ENCODE measurements at places on chromosomes 4 and X.
A peak's percentile ranks its signal among the peaks of the same experiment; 100 is the strongest.

GRCh38 chr4:122832732-122833131 lies 6.1 kb downstream of the FGF2 start:
- DNase-seq: no peak

DNA sequence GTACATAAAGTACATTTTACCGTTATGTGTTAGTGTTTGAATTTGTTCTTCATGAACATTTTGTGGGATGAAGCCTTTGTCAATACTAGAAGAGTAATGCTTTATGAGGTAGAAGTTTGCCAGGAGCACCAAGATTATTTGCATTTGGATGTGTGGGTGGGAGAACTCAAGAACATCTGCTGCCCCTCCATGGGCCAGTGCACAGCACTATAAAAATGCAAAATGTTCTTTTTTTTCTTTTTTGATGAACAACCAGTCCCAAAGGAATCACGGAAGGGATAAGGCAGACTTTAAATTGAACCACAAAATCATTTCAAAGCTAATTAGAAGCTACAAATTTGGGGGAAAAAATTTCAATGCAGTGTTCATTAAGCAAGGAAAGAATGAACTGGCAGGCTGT lies 300.3 kb upstream of the NWD2 start:
- no peak for DNase-seq

GRCh38 chr4:173937631-173938270 lies 345.7 kb downstream of the FBXO8 start:
- DNase-seq: no peak

GRCh38 chrX:124931958-124932357 lies 387.7 kb upstream of the TEX13C start:
- DNase-seq: no peak

DNA sequence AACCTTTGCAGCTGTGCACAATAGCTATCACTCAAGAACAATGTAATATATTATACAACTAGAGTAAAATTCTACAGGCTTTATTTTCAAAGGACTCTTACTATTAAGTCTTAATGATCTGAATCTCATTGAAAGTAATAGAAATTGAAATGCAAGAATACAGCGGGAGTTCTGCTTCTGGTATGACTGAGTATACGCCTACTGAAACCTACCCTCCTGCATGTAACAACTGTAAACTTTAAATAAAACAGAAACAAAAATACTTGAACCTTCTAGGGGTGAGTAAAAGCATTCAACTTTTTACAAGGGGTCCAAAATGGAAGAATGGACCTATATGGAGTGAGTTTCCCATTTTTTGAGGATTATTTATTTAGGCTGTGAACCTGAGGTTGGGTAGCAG lies 13.5 kb downstream of the DCHS2 start:
- no peak for DNase-seq

- no peak for DNase-seq
Measured at GRCh38 chr4:21327976-21328700, 620.4 kb downstream of the KCNIP4 start.

DNA sequence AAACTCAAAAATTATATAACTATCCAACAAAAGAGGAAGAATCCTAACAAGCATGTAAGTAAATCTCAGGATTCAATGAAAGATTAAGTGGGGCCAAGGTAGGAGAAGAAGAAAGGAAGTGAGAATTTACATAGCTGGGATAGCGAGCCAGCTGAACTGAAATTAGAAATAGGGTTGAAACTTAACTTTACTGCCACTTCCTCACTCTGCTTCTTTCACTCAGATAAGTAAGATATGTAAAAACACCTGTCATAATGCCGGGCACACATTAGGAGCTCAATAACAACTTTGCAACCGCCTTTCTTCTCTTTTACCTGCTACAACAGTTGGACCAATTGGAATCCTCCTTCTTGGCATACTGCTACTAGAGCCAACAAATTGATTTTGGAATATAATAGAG lies 129.4 kb downstream of the CNKSR2 start:
- no peak for DNase-seq

DNA sequence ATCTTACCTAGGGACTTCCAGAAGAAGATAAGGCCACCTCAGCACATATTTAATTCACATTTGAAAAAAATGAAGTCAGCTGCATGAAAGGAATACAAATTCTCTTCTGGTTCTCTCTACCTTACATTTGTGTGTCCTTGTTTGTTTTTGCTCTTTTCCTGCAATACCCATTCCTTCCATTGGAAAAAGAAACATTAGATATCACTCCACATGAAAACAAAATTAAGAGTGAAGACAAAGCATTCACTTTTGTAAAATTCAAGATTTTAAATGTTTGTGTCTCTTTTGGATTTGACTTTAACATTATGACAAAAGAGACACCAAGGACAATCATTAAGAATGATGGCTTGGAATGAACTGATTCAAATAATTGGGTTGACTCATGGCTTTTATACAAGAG lies 1351.8 kb downstream of the FSTL5 start:
- DNase-seq: no peak

GRCh38 chrX:114028907-114029662 lies 554.8 kb upstream of the HTR2C start:
- DNase-seq: no peak

- DNase-seq: peak; percentile 5
Measured at GRCh38 chr4:60201052-60201673, 999.0 kb upstream of the ADGRL3 start.

- no peak for DNase-seq
Measured at GRCh38 chr4:94544811-94545210, 93.1 kb downstream of the PDLIM5 start.

DNA sequence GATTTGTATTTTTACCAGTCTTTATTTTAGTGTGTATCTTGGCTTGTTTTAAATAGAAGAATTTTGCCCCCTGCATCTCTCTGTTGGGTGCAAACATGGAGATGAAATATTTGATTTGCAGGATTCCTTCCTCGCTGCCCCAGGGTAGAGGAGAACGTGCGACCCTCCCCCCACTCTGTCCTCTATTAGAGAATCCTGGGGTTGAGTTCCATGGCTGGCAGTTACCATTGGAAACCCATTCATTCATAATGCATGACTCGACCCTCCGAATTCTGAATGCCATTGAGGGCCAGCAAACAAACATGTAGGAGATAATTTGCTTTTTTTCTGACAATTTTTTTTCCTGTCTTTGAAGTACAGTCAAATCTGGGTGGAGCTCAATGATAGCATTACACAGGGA lies 53.7 kb downstream of the TRIM2 start:
- DNase-seq: no peak

DNA sequence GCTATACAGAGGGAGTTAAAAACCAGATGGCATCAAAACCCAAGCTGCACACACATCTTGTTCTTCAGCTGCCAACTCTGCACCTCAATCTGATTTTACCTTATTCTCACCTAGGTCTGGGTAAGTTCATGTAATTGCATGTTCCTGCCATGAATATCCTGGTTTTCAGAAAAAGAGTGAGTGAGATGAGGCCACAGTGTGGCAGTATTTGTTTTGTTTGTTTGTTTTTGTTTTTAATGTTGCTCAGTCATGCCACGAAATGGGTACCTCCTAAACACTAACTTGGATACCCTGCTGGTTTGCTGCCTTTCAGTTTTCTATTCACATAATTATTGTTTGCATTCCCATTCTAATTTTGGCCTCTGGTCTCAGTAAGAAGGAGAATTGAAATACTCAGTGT lies 22.5 kb downstream of the TMEM164 start:
- no peak for DNase-seq

DNA sequence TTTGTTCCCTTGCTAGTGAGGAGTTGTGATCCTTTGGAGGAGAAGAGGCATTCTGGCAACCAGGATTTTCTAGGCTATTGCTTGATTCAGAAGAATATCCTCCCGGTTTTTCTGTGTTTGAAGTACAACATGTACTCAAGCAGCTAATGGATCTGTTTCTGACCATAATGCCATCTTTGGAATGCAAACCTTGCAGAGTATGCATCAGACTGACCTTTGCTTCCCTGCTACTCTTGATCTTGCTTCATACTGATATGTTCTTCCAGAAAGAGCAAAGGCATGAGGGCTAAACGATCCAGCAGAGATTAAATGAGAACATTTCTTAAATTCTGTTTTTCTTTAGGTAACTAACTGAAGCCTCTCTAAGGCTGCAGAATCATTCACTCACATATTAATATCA lies 265.4 kb upstream of the SLC7A11 start:
- no peak for DNase-seq

DNA sequence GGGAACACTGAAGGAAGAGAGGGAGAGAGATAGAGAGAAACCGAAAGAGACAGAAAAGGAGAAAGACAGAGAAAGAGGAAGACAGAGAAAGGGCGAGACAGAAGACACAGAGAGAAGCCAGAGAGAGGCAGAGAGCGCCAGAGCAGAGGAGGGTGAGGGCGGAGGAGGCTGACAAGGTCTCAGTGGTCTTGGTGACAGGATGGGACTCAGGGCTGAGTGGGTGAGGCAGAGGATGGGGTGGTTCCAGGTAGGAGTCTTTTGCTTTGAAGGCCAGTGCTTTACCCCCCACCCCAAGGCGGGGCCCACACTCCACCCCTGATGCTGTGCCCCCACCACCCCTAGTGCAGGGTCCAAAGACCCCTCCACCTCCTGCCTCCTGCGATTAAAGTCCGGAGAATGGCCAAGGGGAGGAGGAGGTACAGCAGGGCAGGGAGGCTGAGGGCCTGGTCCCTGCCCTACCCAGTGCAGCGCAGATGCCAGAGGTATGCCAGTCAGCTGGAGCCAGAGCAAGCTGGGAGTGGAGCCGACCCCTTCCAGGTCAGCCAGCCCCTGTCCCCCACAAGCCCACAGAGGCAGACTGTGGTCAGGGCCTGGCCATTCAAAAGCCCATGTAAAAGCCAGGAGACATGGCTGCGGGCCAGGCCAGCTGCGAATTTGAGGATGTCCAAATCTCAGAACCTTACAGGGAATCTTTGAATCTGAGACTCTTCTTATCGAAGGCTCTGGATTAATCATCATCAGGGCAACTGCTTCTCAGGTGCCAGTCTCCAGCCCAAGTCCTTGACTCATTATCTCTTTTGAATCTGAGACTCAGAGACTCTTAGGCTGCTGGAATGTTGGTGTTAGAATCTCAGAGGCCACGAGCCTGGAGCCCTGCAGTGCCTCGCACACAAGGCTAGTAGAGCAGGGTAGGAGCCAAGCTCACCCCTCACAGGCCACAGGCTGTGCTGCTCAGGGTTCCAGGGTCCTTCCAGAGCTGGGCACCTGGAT lies 758 bp downstream of the IQSEC2 start:
- no peak for DNase-seq

- DNase-seq: no peak
Measured at GRCh38 chrX:72207366-72207765, 25.8 kb downstream of the PIN4 start.

DNA sequence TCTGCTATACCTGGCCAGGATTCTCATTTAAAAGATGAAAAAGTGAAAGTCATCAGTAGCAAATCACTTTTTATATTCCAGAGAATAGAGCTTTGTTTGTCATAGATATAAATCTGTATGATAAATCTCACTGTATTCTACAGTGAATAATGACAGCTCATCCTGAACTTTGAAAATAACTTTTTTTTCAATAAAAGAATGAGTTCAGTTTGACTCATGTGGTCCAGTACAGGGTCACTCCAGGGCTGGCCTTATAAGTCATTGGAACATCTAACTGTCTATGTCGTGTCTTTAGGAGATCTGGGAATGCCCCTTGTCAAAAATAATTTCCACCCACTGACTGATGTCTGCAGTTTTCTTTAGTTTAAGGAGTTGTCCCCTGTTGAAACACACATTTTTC lies 18.5 kb upstream of the CXCL8 start:
- DNase-seq: no peak

GRCh38 chr4:117640836-117641235 lies 393.4 kb upstream of the NDST3 start:
- DNase-seq: no peak

DNA sequence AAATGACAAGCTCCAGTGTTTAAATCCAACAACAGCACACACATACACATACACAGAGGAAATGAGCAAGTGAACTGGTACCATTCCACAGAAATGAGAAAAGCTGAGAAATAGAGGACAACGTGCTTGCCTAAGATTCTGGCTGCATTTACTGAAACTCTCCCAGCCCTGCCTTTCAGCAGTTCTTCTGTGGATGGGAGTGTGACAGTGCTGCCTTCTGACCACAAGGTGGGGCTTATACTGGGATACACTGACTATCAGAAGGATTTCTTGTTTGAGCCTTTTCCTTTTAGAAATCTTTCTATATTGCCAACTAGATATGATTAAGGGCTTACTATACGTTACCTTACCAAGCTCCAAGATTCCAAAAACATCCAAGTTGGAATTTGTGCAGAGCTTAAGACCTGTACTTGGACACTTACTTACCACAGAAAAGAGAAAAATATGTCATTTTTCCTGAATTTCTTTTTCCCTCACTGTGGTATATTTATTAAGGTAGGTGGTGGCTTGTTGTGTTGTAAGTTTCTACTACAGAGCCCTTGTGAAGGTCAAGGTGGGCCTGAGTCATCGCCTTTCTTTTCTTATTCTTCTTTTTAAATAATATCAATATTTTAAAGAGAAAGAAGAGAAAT lies 10.7 kb upstream of the CXCL8 start:
- no peak for DNase-seq

DNA sequence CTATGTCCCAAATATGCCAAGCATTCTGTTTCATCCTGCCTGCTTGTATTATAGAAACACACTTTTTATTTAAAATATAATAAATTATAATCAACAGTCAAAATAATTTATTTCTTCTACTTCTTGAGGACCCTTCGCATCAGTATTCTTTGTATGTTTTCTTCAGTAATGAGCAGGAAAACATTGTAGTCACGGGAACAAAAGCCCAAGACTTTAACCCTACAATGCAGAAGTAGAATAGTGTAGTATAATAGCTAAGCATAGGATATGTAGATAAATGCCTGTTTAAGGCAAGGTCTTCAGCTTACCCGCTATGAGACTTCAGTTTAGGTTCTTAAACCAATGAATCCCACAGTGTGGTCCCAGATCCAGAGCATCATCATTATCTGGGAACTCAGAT lies 156.6 kb downstream of the PPP3CA start:
- no peak for DNase-seq

- DNase-seq: no peak
Measured at GRCh38 chr4:6825403-6825802, 42.9 kb downstream of the KIAA0232 start.

- no peak for DNase-seq
Measured at GRCh38 chr4:128483041-128483440, 195.4 kb upstream of the PGRMC2 start.

DNA sequence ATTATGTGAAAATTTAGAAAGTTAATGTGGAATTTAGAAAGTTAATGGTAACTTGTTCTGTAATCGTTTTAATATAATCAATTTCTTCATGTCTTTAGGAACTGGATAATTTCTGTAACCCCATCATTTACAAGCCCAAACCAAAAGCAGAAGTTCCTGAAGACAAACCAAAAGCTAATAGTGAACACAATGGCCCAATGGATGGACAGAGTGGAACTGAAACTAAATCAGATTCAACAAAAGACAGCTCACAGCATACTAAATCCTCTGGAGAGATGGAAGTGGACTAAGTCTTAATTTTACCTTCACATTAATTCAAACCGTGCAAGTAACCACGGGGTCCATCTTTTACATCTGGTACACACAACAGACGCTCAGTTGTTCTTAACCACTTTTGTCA lies 48.1 kb upstream of the PLK4 start:
- no peak for DNase-seq
